T47D (cell line): ENCODE measurements at places on chromosomes 5 and 9.
A peak's percentile ranks its signal among the peaks of the same experiment; 100 is the strongest.

- no peak for DNase-seq
These were observed 26.7 kb upstream of the IRX4 start for GRCh38 chr5:1909346-1909985.

DNA sequence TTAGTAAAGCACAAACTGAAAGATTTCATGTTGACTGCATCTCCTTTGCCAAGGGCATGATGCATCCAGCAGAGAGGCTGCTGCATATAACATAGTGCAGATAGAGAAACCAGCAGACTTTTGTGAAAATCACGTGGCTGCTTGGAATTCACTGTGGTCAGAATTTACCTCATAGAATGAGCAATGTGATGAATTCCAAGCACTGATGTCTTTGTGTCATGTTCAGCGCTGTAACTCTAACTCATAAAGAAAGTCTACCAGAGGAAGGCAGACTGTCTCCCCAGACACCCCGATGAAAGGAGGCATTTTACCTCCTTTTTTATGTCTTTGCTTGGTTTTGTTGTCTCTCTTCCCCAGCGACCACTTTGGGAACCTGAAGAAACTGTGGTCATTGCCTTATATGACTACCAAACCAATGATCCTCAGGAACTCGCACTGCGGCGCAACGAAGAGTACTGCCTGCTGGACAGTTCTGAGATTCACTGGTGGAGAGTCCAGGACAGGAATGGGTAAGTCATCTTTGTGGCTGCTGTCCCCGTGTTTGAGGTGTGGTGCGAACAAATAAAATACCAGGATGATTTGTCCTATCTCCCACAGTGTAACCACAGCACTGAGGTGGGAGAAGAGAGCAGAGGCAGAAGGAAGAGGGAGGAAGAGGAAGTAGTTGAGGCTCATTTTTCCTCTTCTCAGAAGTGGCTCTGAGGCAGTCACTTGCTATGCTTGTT, 42.0 kb downstream of the ITK start:
- no peak for DNase-seq

GRCh38 chr9:109421026-109421970, 76.8 kb downstream of the PTPN3 start:
- no peak for DNase-seq

DNA sequence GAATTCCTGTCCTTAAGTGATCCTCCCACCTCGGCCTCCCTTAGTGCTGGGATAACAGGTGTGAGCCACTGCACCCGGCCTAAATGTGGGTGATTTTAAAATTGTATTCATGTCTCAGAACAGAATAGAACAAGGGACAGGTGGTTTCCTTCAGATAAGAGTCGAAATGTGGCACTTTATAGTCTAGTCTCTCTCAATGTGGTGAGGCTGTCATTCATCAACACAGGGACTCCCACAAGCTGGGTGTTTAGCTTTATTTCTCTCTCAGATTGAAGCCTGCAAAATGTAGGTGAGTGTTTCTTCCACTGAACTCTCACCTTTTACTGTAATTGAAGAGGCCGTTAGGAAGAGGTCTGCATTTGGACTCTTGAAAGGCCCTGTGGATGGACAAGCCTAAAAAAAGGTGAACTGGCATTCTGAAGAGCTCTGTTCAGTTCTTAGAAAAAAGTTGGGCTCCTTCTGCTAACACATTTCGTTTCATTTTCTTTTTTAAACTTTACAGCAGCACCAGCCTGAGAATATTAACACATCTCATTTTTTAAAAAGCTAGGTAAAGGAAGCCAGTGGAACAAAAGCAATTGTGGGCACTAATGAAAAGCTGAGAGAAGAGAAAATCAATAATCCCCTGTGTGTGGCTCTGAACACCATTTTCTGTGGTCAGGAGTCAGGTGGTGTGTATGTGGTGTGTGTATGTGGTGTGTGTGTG, 126.2 kb upstream of the SLC28A3 start:
- DNase-seq: no peak

GRCh38 chr9:132312873-132313272, 41.9 kb downstream of the SETX start:
- DNase-seq: peak; percentile 33

DNA sequence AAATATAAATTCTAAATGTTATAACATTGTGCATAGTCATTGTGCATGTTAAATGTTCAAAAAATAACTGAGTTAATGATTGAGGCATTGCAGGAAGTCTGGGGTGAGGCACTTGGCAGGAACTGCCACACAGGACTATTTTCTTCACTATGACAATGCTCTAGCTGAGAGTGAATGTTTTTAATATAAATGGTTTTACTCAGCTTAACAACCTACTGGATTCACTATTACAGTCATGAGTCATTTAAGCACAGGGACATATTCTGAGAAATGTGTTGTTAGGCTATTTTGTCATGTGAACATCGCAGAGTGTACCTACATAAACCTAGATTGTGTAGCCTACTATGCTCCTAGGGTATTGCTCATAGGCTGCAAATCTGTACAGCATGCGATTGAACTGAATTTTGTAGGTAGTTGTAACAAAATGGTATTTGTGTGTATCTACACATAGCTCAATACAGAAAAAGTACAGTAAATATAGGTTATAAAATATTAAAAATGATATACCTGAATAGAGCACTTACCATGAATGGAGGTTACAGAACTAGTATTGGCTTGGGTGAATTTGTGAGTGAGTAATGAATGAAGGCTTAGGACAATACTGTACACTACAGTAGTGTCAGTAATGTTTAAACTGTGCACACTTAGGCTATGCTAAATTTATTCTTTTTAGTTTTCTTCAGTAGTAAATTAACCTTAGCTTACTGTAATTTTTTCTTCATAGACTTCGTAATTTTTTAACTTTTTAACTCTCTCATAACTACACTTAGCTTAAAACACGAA, 346.1 kb upstream of the PTGER4 start:
- no peak for DNase-seq

DNA sequence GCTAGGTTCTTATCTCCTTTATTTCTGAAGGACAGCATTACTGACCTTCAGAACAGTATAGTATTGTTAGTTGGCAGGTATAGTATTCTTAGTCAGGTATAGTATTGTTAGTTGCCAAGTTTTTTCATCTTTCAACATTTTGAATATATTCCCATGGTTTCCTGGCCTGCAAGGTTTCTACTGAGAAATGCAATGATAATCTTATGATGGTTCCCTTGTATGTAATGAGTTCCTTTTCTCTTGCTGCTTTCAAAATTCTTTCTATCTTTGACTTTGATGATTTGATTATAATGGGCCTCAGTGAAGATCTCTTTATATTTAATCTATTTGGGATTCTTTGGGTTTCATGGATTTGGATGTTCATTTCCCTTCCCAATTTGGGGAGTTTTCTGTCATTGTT, 12.4 kb upstream of the HSDL2 start:
- DNase-seq: no peak

GRCh38 chr9:92663126-92663525, 6.8 kb downstream of the IPPK start:
- no peak for DNase-seq

DNA sequence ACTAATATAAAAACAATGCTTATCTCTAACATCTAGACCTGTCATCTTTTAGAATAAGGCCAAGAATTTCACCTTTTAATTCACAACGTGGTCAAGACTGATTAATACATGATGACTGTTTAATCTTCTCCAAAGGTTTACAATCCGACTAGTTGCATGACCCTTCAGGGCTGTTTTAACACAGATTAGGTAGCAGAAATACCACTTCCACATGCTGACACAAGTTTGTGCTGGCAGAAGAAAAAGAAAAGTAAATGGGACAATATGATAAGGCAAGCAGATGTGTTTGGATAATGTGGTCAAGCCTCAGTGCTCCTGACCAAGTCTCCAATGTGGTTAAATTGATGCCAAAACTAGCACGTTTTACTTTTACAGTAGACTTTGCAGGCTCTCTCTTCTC, 31.1 kb downstream of the SEMA6A start:
- DNase-seq: no peak

DNA sequence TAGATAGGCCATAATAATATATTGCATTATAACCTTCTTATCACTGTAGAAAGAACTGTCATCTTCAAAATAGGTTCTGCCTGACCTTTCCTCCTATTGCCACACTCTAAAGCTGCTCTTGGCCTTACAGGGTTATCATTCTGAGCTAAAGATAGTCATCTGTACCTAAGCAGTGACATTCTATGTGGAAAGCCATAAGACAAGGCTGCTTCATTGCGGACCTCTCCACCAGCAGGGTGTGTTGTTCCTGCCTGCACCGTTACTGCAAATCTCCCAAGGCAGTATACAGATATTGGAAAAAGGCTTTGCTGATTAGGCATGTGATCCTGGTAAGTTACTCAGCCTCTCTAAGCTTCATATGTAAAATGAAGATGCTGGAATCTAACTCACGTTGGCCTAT, 8.1 kb downstream of the ZNF622 start:
- no peak for DNase-seq

DNA sequence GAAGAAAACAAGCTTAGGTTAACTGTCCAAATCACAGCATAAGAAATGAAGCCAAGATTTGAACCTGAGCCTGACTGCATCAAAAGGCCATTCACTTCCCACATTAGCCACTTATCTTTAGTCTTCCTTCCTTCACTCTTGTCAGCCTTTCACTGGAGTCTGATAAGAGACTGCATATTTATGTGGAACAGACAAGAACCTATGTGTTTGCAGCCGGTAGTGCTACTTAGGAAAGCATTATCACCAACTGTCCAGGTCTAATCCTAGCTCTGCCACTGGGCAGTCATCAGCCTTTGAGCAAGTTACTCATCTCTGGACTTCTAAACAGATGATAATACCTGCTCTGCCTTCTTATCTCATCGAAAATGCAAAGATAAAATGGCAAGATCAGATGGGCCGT, 12.1 kb upstream of the ATP6V0E1 start:
- no peak for DNase-seq

- no peak for DNase-seq
These were observed 211.2 kb downstream of the DAB2IP start for GRCh38 chr9:121862371-121863332.

DNA sequence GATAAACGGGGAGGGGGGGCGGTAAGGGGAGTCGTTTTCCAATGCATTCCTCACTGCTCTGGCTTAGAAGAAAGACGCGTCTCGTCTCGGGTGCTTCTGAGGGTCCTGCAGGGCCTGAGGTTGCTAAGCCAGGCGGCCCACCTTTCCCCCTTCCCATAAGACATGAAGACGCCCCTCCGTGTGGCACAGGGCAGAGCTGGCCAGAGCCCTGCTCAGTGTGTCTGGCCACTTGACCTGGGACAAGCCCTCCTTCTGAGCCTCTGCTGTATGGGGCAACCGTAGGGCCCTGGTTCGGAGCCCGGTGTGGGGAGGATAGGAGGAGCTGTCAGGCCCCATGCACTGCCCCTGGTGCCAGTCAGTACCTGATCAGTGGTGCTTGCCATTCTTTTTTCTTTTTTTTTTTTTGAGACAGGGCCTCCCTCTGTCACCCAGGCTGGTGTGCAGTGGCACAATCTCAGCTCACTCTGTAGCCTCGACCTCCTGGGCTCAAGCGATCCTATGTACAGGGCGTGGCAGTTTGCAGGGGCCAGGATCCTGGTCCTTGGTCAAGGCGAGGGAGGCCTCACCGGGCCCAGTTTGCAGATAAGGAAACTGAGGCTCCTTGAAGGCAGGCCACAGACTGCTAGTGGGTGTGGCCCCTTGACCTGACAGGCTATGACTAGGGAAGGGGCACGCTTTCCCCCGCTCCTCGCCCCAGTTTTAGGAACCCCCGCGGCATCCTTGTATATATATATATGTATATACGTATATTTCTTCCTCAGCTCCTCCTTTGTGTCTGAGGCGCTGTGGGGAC, 172.3 kb upstream of the IER5L start:
- no peak for DNase-seq

DNA sequence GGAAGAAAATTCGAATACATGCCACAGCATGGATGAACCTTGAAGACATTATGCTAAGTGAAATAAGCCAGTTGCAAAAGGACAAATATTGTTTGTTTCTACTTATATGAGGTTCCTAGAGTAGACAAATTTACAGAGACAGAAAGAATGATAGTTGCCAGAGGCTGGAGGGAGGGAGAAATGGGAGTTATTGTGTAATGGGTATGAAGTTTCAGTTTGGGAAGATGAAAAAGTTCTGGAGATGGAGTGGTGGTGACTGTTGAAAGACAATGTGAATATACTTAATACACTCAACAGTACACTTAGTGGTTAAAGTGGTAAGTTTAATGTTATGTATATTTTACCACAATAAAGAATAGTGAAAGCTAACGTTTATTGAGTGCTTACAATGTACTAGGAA, 99.6 kb upstream of the SLC44A1 start:
- no peak for DNase-seq

DNA sequence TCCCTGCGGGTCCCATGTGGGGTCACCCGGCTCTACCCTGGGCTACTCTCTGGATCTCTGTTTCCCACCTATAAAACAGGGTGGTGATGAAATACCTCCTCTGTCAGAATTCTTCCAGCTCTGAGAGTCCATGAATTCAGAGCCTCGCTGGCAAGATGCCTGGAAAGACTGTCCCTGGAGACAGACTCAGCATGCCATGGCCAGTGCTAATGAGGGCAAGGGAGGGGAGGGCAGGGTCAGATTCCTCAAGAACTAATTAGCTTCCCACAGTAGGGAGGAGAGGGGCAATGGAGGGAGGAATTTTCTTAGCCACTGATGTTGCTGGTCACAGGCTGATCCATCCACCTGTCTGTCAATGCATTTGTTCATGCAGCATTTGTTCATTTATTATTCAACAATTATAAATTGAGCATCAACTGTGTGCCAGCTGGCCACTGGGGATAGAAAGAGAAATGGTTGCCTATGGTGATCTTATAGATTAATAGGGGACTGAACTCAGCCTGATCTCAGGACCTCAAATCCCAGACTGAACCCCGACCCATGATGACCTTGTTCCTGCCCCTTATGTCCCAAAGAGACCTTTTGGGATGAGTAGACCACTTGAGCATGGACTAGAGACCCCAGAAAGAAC, 4.7 kb downstream of the SYNPO start:
- DNase-seq: no peak

GRCh38 chr5:56412601-56413379, 179.7 kb upstream of the ANKRD55 start:
- no peak for DNase-seq

- no peak for DNase-seq
These were observed 240.0 kb downstream of the PRR16 start for GRCh38 chr5:120703918-120704587.

GRCh38 chr5:14038341-14038959, 94.0 kb upstream of the DNAH5 start:
- DNase-seq: no peak

GRCh38 chr5:87829217-87829551, 416.5 kb upstream of the CCNH start:
- no peak for DNase-seq

DNA sequence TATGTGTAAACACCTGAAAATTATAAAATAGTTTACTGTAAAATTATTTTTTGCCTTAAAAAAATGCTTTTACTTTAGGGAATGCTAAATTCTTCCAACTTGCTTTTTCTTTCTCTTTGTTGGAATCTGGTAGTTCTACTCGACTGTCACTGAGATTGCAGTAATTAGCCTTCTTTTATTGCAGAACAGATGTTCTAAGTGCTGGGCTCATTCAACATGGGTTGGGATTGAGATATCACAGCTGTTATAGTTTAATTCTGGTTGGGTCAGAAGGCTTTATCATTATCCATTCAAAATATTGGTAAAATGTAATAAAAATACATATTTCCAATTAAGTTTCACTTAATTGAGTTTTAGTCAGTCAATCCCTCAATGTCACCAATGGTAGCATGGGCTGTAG, 686.7 kb downstream of the CDH18 start:
- no peak for DNase-seq

- no peak for DNase-seq
These were observed 59.3 kb downstream of the RALGPS1 start for GRCh38 chr9:126973651-126974529.

- no peak for DNase-seq
These were observed 52.1 kb upstream of the ERBIN start for GRCh38 chr5:65874241-65874640.

- DNase-seq: no peak
These were observed 97.9 kb downstream of the DAPK1 start for GRCh38 chr9:87595610-87596009.
